NCI-H524 treated with DMSO at 0.1 percent for 48 hours (cell line): ENCODE measurements at places on chromosomes 5 and 9.

GRCh38 chr5:83433891-83434290 is 37.7 kb upstream of the VCAN start:
- DNase-seq: no peak

DNA sequence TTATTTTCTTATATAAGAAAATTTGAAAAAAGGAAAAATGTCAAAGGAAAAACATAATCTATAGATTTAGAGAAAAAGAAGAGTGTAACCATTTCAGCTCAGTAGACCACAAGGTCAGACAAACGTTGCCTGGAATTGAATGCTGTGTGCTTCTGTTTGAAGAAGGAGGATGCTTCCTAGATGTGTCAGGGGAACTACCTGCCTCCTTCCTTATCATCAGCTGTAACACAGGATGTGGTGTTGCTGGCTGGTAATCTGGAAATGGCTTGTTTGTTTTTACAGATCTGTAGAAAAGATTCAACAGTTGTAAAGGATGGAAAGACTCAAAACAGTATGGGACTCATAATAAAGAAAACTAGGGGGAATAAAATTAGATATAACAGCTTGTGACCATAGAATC is 160.7 kb upstream of the MEF2C start:
- no peak for DNase-seq

DNA sequence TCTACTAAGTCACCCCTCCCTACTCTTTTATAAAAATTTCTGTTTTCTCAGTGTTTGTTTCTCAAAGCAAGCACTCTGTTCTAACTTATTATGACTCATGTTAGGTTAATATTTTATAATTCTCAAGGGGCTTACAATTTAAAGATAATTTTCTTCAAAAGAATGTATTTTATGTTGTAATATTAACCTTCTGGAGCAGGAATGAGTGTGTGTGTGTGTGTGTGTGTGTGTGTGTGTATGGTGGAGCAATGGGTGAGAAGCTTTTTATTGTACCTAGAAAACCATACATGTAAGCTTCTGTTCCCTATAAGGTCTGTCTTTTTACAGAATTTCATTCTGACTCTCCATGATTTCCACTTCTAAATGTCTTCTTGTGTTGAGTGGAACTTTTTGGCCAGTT is 63.0 kb downstream of the PBX3 start:
- no peak for DNase-seq

DNA sequence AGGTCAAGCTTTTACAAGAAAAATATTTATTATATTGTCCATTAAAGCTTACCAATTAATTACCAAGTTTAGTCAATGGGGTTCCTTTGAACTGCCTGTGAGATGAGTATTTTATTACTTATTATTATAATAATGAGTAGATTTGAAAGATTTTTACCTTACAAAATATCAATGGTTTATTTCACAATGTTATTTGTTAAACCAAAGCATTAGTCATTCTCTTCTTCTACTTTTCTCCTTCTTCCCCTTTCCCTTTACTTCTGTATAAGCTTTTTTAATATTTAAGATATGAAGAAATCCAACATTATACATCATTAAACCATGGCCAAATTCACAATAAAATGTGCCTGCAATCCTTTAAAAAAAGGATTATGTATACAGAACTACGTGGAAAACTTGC is 369.5 kb downstream of the ARL15 start:
- no peak for DNase-seq

DNA sequence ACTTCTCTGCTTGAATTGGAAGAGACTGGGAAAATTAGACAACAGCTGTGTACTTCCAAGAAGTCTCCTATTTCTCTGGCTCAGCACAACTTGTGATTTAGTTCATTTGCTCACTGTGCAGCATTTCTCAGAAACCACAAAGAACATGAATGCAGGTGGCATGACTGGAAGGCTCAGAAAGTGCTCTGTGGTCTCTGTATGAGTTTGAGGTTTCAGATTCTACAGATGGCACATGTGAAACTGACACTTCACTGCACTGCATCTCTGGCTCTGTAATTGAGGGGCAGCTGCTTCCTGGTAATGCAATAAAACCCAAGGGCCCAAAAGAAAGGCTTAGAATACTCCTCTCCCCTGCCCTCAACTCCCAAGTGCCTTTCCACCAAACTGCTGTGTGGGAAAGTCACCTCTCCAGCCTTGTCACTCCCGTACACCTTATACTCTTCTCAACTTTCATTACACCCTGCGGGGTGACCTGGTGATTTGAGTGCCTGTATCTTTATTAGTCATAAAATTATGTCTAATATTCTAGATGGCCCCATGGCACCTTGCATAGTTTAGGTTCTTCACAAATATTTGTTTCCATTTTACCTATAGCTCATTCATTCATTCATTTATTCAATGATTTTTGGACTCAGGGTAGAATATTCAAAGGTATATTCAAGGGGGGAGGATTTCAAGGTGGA is 82.5 kb downstream of the ESM1 start:
- DNase-seq: peak; percentile 59

GRCh38 chr9:85700330-85700729 is 41.4 kb downstream of the AGTPBP1 start:
- DNase-seq: no peak

DNA sequence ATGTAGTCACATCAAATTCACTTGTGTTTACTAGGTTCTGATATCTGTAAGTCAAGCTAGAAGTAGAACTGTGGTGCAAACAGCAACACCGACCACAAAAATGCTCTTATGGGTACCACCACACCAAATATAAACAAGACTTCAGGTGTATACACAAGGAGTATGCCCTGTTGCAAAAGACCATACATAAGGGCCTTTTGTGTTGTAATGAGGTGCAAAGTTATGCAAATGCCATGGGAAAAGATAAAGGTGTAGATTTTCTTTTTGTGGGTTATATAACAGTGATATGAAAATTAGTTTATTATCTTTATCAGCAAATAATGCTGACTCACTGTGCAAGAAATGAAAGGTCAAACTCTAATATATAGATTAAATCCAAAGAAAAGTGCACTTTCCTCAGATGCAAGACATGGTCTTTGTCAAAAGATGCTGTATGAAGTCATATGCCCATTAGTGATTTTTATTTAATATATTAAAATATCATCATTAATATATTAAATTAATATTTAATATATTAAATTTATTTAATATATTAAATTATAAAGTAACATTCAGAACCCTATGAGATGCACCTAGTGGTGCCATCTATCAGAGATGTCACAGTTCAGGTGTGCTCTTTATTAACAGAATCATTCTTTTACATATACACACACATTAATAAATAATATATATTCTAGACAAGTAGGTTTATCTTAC is 26.7 kb upstream of the ALDH1A1 start:
- no peak for DNase-seq

GRCh38 chr5:164909673-164910072 is 1404.3 kb downstream of the MAT2B start:
- DNase-seq: no peak

DNA sequence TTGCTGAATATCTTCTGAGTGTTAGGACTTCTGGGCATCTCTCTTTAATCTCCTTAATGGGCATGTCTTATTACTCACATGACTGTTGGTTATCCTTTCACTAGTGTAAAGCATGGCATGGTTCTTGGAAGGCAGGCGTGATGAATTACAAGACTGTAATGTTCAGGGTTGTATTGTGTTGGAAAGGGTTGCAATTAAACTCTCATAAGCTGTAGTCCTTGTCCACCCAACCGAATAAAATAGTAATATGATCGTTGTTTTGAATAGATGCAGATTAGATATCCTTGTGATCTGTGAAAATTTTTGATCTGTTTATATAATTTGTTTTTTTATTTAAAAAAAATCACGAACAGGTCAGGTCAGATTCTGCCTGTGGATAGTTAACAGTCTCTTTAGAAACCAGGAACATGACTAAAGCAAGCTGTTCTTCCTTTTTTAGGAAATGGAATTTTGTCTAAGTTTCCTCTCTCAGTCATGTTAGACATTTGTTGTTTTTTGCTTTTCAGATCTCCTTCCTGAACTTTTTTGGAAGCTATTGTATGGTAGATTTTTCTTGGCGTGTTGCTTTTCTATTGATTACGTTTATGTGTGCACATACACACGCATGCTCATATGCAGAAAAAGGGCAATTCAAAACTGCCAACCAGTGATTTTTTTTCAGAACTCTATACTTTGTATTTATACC is 121.8 kb downstream of the ARHGEF28 start:
- DNase-seq: no peak

- DNase-seq: no peak
These were observed 371.9 kb downstream of the CETN3 start for GRCh38 chr5:90037646-90038045.

GRCh38 chr5:6578676-6579343 is 54.0 kb downstream of the NSUN2 start:
- DNase-seq: no peak

DNA sequence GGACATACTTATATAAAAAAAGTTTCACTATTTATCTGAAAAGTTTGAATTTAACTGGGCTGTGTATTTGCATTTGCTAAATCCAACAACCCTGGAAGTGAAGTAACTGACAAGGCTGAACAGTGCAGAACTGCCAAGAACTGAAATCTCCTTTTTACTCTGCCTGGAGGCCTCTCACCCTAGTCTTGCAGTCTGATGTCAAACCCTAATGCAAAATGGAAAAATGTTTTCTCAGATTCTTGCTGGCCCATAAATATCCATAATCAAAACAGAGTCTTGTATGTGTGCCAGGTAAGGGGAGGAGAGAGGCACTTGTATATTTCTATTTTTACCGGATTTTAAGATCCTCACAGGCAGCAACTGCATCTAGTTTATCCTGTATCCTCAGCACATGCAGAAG is 432.7 kb upstream of the KLF4 start:
- DNase-seq: no peak

DNA sequence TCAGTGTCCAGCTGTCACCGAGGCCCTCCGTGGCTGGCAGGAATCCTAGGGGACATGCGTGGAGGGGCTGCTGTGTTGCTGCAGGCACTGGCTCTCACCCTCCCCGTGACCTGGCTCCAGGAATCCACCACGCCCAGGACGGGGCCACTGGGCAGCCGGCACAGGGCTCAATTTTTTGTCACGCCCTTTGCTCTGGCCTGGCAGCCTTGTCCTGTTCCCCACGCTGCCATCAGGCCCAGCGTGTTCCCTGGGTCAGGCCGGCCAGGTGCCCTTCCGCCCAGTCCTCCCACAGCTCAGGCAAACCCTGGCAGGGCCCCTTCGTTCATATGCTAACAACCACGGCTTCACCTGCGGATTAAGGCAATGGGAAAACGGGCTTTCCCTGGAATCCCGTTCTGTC is 37.3 kb downstream of the PROP1 start:
- DNase-seq: no peak

- no peak for DNase-seq
These were observed 1564.0 kb upstream of the CDH9 start for GRCh38 chr5:28602429-28602828.

- no peak for DNase-seq
These were observed 27.9 kb upstream of the GLDC start for GRCh38 chr9:6673326-6674025.

GRCh38 chr5:146192571-146193043 is 10.2 kb upstream of the LARS1 start:
- DNase-seq: no peak

GRCh38 chr9:134275375-134275774 is 50.9 kb upstream of the RXRA start:
- DNase-seq: no peak

GRCh38 chr9:83334320-83334719 is 203.9 kb downstream of the FRMD3 start:
- DNase-seq: no peak

DNA sequence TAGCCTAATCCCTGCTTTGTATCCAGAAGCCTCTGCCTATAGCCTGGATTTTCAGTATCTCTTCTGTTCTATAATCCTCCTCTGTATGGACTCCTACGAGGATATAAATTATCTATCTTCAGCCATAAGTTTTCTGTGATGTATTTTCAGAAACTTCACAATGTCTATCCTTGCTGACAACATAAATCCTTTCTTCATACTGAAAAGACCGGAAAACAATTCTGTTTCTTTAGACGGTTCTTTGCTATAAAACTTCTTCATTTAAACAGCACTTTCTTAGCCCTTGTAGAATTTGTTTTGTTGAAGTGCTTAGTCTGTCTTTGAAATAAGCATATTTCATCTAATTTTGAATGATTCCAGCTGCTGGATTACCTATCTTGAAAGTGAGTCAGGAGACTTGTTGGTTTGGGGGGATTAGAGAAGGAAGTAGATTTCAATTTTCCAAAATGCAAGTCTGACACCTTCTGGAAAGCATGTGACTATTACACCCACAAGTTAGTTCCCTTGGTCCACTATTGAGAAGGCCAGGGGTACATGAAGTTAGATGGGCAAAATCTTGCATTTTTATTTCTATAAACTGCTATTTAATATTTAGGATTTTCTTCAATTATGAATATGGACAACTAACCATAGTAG is 96.3 kb upstream of the RANBP3L start:
- DNase-seq: no peak

GRCh38 chr5:43042626-43043399 is 2.7 kb upstream of the ANXA2R start:
- peak; percentile 15 for DNase-seq

GRCh38 chr5:34015120-34015822 is 7.4 kb upstream of the AMACR start:
- no peak for DNase-seq

GRCh38 chr5:152004095-152004494 is 79.4 kb upstream of the GLRA1 start:
- DNase-seq: peak; percentile 51

- DNase-seq: no peak
These were observed 152.0 kb downstream of the GPBP1 start for GRCh38 chr5:57325678-57326397.

DNA sequence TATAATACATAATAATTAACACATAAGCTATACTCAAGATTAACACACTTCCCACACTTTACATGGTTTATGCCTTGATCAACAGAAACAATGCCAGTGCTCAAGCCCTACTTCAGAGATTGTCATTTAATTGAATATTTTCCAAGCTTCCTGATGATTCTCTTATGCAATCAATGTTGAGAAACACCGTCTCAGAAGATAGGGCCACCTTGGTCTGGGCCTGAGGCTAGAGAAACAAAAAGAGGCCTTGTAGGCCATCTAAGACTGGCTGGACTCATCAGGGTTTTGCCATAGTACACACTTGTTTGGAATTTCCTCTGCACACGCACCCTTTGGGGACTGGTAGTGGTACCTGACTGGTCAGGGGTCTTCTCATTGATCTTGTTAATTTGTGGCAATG is 16.3 kb downstream of the C9orf152 start:
- no peak for DNase-seq

DNA sequence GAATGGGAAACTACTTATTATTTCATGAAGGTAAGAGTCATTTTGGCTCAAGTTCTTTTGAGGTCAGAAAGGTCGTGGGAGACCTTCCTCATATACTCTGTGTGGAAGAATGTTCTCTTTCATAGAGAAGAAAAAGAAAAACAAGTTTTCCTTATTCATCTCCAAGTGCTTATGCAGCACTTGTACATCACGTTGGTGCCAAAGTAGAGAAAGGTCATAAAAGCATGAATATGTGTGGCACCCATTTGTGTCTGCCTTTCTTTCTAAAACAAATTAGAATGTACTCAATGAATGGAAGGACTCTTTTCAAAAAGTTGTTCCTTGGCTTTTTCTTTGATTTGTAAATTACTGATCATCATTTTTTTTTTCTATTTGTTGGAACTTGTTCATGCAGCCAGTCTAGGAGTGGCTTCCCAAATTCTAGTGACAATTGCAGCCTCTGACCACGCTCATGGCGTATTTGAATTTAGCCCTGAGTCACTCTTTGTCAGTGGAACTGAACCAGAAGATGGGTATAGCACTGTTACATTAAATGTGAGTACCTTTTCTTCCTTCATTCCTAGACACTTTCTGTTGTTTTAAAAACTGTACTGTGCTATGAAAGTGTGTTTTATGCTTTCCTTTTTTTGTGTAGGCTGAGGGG is 122.4 kb downstream of the ADGRV1 start:
- no peak for DNase-seq
